Fibroblast of skin of right biceps (primary cell): ENCODE measurements at places on chromosomes 11 and 22.
A peak's percentile ranks its signal among the peaks of the same experiment; 100 is the strongest.

GRCh38 chr22:46739094-46739870, 1.2 kb upstream of the CERK start:
- DNase-seq, result peak; percentile 61

GRCh38 chr11:76329983-76330382, 50.9 kb downstream of the THAP12 start:
- no peak for DNase-seq

DNA sequence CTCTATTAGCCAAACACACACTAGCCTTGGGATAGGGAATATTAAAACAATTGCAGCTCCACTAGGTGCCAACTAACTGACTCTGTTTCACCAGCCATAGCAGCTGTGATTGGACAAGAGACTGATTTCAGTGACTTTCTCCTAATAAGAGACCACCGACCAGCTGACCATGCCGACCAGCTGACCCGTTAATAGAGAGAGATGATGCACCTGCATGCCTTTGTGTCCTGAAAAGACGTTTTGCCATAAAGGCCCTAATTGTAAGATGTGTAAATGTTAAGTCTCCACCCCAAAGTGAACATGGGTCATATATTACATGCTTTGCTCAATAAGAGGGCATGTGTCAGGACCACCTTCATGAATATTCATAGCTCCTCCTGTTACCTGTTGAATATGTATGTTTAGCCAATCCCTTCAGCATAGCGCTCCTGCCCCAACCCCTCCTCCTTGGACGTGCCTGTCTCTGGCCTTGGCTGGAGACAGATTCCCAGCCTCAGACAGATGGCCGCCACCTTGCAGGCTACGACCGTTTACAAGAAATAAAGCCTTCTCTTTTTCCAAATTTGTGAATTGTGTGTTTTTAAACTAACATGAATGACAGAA, 1.3 kb upstream of the NADSYN1 start:
- DNase-seq, result no peak

DNA sequence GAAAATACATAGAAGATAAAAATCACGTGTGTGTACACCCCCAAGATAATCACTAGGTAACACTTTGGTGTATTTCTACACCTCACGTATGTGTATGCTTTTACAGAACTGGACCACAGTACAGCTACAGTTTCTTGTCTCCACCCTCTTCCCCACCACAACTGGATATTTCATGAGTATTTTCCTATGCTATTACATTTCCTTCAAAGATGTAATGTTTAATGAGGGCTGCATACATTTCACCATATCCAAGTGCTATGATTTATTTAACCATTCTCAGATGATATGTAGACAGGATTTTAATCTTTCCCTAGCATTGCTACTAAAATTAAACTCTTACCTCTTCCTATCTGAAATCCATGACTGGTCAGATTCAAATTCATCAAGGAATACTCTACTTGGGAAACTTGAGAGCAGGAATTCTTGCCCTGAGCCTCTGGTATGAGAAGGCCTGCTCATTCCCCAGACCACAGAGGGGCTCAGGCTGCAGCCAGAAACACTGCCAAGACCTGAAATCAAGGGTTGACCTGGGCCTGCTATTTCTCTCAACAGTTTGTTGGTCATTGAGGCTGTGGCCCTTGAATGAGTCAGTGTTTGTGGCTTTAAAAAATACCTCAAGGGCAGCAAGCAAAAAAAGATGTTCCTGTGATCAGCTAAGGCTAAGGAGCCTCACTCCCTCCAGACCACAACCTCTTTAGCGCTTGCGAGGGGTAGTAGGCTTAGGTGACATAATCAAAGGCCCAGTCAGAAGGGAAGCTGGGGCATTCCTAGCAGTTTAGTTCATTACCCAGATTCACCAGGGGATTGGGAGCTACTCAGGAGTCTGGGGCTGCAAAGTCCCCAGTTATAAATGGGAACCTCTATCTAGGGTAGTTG, 55.5 kb downstream of the ABTB2 start:
- DNase-seq, result peak; percentile 96

GRCh38 chr11:116558504-116559211, 214.1 kb downstream of the BUD13 start:
- DNase-seq, result peak; percentile 84

- DNase-seq, result no peak
Observed at GRCh38 chr11:77814848-77815247, 5.7 kb downstream of the RSF1 start.
